ENCODE measurements at places on chromosomes 16 and 17.

DNA sequence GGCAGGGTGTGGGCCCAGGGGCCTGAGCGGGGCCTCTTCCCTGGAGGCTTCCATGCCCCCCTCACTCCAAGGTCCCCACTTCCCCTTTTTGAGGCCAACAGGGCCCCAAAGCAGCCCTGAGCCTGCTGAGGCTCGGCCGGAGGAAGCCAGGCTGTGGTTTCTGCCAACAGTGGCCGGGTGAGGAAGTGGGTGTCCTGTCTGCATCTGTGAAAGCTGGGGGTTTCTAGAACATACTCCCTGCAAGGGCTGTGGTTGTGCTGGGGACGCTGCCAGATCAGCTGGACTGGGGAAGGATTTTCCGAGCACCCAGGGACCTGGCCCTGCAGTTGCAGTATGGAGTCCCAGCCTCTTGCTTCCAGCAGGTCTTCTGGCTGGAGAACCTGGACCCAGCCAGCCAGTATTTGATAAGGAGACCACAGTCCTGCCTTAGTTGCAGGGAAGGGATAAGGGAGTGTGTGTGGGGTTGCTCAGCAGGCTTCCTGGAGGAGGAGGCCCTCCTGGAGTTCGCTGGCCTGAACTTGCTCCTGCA lies 15.7 kb downstream of the ADCY7 start:
- DNase-seq = peak; percentile 57

GRCh38 chr17:27610304-27610677 lies 20.7 kb upstream of the LGALS9 start:
- DNase-seq = no peak

DNA sequence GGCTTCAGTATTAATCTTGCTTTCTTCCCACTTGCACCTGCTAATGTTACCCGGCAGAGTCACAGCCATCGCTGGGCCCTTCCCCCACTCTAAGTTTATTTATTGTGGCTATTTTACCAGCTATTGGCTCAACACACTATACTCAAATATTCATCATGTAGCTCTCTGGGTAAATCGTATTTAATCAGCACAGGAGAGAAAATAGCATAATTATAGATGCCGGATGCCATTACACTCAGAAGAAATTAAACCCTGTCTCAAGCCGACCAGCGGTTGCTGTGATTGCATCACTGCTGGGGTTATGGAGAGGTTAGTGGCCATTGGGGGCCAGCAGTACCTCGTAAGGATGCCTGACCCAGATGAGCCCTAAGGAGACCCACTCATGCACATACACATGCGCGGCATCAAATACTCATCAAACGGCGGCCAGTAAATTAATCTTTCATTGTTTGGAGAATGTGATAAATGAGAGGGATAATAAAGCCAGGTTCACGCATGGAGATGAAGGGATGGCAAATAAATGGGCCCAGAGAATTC lies 269.5 kb upstream of the ZFHX3 start:
- no peak for DNase-seq

- peak; percentile 58 for DNase-seq
Measured at GRCh38 chr17:81396722-81397313, 1.6 kb downstream of the BAHCC1 start.

- no peak for DNase-seq
Measured at GRCh38 chr16:56530872-56531271, 11.0 kb upstream of the BBS2 start.

DNA sequence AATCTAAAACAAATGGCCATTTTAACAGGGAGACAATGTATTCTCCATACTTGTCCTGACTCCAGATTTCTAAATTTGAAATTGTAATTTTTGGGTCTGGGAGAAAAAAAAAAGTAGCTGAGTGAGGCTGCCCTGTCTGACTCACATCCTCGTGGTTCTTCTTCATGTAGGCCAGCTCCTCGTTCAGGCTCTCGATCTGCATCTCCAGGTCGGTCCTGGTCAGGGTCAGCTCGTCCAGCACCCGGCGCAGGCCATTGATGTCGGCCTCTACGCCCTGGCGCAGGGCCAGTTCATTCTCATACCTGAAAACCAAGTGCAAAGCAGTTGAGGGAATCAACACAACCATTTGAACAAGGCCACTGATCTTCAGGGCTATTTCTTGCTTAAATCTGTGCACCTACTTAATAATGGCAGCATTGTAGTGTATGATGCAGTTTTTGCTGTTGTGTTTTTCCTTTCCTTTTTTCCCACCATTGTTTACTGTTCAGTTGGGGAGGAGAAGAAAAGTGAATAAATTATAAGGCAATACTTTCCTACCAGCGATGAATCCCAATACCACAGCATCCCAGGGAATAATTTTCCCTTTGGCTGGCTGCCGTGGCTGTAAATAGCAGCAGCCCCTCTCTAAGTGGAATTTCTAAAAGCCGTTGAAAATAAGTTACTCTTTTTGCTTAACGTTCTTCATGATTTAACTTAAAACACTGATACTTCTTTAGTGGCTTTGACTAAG lies 2.2 kb downstream of the KRT12 start:
- DNase-seq = no peak

DNA sequence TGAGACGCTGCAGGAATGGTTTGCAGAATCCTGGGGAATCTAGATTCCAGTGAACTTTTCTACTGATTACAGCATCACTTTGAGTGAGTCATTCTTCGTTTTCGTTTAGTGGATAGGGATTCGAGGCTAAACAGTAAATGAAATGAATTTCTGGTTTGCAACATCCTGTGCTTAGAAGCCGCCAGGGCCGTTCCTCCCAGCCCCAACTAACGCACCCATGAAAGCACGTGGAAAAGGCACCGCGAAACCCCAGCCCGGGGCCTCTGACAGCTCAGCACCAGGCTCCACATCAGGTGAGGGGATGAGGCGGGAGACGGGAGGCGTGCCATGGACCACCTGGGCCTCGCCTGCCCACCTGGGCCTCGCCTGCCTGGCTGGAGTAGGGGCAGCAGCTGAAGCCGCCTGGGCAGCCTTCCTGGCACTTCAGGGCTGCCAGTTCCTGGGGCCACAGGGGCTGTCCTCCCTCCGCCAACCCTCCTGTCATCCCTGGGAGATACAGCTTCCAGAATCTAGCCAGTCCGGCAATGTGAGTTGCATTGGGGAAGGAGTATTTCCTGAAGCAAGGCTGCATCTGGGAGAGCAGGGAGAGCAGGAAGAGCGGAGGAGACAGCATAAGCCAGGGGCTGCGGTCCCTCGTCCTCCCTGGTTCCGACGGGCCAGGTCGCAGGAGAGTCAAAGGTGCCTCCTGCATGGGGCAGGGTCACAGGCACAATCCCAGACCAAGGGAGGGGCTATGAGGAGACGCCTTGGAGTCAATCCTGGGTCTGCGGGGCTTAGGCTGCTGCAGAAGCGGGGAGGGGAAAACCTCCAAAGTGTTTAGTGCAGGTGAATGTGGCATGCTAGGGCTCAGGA lies 78.4 kb downstream of the RPH3AL start:
- DNase-seq = no peak

- peak; percentile 76 for DNase-seq
Measured at GRCh38 chr17:45160447-45161287, 1.0 kb upstream of the HEXIM2 start.

DNA sequence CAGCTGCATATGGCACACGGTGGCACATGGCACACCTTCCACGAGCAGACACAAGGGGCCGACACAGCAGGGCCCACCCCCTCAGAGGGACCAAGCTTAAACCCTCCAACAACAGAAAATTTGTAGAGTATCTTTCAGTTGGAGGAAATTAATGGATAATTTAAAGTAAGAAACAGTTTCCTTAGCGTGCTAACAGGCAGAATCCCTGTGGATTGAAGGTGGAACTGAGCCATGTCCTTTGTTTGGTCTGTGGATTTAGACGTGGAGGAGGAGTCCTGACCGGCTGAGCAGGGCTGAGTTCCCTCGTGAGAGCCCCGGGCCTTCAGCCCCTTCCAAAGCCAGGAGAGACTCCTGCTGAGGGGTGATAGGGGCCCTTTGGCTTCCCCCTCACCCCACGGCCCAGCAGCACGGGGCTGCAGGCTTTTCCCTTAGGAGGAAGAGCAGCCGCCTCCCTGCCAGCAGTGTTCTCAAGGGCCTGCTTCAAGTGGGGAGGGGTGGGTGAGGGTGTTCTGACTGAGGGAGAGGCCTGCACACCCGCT lies 1.4 kb upstream of the CYB561 start:
- no peak for DNase-seq

GRCh38 chr16:6192984-6193383 lies 1095.4 kb upstream of the EEF2KMT start:
- DNase-seq = no peak

DNA sequence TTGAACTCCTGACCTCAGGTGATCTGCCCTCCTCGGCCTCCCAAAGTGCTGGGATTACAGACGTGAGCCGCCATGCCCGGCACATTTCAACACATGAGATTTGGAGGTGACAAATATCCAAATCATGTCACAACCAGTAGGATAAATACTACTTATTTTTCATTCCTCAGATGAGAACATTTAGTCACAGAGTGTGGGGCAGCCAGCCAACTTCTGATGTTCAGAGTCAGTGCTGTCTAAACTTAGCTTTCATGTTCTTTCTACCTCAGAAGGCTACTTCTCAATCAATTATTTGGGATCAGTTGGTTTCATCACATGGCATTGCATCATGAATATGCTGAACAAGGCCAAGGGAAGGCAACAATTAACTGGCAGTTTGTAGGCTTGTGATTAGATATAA lies 134.5 kb downstream of the CDH13 start:
- no peak for DNase-seq

GRCh38 chr16:1772362-1772907 lies at the start of gene EME2:
Gene EME2 (plus strand): TSS chr16:1772810. CDS start chr16:1773228, 418 bp downstream.
- no peak for DNase-seq
